Kasumi-1 (cell line): ENCODE measurements at places on chromosomes 1 and 21.

DNA sequence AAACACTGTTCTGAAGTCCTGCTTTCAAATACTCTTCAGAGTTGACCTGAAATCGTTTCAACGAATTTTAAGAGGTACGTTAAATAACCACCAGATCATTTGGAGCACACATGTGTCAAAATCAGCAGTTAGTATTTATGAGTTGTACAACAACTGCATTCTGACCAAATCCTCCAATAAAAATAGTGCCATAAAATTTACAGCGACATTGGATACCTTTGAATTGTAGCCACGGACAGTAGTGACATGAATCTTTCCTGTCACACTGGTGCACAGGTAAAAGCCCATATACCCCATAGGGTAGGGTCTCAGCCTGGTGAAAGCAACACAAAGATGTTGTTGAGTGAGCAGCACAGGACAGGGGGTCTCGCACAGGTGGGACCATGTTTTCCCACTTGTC, 121.5 kb downstream of the CLIC6 start:
- no peak for DNase-seq

- DNase-seq, result no peak
These were observed 12.8 kb downstream of the SH3BP5L start for GRCh38 chr1:248812736-248813425.

- peak; percentile 43 for DNase-seq
These were observed 64.2 kb downstream of the GPR137B start for GRCh38 chr1:236206548-236206947.

- DNase-seq, result no peak
These were observed 84.3 kb upstream of the COA6 start for GRCh38 chr1:234288946-234289345.

GRCh38 chr1:71339238-71339637, 258.4 kb upstream of the ZRANB2 start:
- DNase-seq, result no peak

- DNase-seq, result peak; percentile 9
These were observed 8.8 kb downstream of the UBE2J2 start for GRCh38 chr1:1264868-1265272.

DNA sequence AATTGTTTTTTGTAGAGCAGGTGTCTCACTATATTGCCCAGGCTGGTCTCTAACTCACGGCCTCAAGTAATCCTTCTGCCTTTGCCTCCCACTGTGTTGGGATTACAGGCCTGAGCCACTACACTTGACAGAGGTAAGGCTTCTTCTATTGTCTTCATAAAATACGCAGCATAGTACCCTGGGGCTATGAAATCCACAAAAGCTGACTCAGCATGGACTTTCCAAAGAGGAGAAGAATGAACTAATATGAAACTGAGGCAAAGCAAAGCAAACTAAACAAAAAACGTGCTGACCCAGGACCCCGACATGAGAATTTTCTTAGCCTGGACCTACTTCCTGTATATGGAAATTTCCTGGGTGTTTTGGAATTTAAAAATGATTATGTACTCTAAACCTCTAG, 18.5 kb upstream of the ATP13A2 start:
- DNase-seq, result no peak

DNA sequence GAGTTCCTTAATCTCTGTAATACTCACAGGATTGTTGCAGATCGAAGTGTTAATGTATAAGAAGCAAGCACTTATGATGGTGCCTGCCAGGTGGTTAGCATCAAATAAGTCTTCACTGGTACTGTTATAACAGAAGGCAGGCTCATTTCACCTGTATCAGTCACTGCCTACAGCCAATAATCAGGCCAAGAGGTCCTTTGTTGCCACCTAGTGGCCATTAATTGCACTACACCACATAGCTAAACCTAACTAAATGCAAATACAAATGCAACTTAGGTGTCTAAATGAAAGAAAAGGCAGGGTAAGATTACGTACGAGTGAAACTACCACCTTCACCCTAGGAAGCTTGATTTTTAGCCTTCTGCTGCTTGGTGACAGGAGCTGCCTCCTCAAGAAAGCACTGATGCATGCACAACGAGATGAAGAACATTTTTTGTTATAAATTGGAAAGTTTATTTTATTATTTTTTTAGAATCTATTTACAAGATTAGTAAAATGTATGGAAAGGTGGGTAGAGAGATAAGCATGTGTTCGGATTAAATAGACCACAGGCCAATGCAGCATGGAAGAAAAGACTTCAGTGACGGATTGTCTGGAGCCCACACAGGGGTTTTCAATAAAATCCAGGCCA, 334.8 kb upstream of the CAMK1G start:
- DNase-seq, result peak; percentile 40

- no peak for DNase-seq
These were observed 6.3 kb upstream of the IFNGR2 start for GRCh38 chr21:33396951-33397350.

- no peak for DNase-seq
These were observed 86.8 kb downstream of the COL24A1 start for GRCh38 chr1:86069757-86070145.

DNA sequence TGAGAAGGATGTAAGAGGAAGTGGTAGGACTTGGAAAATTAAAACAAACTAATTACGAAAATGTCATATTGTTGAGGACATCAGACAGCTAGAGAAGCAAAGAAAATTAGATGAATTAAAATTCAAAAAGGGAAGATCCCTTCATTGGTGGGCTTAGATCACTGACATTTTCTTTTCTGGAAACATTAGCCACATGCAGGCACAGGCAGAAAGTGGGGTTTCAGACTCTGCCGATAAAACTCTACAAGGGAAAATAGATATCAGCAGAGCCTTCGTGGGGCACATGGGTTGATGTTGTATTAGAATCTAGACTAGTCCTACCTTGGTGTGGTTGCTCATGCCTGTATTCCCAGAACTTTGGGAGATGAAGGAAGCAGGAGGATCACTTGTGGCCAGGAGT, 12.4 kb upstream of the RGS1 start:
- DNase-seq, result no peak

DNA sequence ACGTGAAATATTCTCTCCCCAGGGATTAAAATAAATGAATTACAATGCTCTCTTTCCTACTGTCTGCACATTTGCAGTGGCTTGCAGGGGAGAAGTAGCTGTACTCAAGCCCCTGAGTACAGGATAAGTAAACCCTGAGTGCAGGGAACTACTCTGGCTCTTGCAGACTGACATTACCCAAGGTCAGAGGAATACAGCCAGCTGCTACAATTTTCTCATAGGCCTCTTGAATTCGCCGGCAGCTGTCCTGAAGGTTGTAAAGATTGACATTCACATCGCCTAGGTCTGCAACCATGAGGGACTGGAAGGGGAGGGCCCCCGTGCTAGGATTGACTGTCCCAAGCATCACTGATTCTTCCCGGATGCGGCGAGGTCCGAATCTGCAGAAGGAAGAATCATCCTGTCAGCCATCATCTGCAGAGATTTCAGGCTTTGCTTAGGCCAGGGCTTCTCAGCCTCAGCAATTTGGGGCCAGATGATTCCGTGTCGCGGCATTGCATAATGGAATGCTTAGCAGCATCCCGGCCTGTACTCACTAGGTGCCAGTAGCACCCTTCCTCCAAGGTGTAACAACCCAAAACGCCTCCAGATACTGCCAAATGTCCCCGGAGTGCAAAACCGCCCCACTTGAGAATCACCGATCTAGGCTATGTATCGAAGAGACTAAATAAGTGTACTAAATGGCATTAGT, 1.7 kb downstream of the AGMAT start:
- no peak for DNase-seq

GRCh38 chr1:75632350-75632949, 21.5 kb upstream of the SLC44A5 start:
- peak; percentile 51 for DNase-seq

- no peak for DNase-seq
These were observed 16.7 kb downstream of the FRRS1 start for GRCh38 chr1:99749504-99750347.

DNA sequence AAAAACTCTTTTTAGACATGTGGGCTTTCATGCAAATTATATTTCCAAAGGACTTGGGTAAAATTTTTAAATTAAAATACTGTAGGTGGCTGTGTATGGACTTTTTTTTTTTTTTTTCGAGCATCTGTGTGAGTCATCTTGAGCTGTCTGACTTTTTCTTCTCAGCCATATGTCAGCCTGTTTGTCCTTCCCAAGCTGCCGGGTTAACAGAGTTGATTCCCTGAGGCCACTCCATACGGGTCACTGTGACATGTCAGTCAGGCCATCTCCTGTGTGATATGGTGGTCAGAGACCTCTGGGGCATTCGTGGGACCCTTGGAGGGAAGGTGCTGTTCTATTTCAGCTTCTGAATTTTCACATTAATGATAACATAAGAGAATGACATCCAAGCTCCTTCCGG, 148.3 kb downstream of the KCNJ6 start:
- no peak for DNase-seq

DNA sequence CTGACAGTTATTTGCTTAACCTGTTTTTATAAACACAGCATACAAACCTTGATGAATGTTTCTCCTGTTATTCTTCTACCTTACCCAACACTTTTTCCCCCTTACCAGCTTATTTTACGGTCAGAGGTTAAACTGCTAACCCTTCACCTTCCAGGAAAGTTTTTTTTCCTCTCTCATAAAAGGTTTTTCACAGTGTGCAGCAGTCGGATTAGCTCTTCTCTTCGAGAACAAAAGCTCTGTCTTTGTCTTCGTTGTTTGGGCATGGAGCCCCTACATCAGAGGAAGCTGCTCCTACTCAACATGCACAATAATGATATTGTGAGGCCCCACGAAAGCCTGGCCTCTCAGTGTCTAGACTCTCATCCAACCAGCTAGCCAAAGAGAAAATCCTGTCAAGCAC, 42.0 kb downstream of the DENND1B start:
- DNase-seq, result no peak

DNA sequence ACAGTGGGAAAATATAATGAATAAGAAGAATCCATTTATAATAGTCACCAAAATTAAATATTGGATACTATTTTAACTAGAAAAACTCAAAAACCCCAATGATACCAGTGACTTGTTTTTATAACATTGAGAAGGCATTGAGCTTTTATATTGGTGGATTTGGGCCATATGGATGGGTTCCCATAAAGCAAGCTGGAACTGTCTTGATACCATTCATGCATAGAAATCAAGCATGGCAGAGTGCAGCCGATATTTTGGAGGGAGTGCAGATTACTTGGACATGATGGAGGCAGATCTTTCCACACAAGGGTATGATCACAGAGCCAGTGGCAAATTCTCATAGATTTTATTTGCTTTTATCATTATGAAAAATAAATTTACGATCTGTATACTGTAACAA, 3.8 kb upstream of the RWDD3 start:
- DNase-seq, result no peak

- no peak for DNase-seq
These were observed 93.2 kb downstream of the STUM start for GRCh38 chr1:226641671-226642231.

DNA sequence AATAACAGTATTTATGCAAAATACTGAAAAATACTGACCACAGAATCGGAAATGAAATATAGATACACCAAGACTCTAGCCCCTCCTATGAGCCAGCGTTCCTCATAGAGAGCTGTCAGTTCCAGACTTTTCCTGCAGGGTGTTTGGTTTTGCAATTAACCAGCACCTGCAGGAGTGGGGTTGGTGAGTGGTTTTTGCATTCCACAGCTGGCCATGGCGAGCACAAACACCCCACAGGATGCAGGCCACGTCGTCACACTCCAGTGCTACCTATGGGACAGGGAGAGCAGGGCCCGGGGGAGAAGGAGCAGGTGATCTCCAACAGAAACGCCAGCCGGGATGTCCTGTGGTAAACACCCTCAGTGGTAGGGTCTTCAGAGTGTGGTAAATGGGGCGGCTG, 94.1 kb downstream of the ERG start:
- no peak for DNase-seq

GRCh38 chr1:165290148-165290547, 66.4 kb downstream of the LMX1A start:
- DNase-seq, result no peak

DNA sequence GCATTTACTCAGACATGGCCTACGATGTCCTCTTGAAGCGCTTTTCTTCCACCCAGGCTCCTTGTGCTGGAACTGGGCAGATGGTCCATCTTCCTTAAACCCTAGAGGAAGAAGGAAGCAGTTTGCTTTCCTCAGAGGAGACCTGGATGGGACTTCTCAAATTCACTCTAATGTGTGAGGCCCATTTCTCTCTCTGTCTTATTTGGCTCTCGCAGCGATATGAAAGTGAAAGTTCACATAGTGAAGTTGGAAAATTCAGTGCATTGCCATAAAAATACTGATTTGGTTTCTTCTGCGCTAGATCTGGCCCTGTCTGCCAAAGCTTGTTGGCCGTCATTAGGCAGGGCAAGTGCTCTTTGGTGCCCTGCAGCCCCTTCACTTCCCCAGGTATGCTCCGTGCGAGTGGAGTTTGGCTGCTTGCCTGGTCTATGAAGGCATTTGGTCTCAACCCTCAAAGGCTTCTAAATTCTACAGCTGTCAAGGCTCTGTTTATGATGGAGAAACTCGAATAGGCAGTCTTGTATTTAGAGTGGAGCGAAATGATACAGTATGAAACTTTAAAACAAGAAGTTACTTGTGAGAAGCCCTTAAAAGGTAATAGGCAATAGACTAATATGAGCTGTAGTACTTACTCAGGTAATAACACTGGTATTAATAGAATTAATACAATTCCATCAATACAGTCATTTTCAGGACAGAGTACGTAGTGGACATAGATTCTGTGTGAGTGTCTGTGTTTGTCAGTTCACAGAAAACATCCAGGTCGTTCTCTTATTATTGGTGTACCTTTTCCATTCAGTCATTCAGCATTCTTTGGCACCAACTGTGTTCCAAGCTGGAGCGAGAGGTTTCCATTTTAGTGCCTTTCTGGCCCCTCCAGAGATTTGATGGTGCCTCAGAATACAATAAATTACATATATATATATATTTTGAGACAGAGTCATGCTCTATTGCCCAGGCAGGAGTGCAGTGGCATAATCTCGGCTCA, 20.5 kb downstream of the SZRD1 start:
- no peak for DNase-seq

DNA sequence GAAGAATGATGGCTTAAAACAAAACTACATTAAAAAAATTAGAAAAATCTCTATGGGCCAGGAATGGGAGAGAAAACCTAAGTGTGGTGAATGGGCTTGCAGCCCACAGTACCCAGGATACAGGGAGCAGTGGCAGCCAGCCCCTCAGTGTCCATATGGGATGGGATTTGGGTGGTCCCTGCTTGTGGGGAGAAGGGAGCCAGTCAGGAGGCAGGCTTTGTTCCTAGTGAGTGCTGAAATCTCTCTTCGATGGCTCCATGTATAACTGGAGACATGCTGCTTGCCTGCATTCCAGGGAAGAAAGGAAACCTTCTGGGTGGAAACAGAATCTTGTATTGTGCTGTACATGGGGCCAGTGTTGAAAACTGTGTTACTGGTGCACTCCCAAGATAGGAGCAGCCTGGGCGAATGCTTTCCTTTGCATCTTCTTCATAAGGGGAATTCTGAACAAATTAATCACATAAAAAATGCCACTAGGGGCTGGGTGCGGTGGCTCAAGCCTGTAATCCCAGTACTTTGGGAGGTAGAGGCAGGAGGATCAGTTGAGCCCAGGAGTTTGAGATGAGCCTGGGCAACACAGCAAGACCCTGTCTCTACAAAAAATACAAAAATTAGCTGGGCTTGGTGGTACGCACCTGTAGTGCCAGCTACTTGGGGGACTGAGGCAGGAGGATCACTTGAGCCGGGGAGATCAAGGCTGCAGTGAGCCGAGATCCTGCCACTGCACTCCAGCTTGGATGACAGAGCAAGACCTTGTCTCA, 36.0 kb downstream of the PTPRU start:
- no peak for DNase-seq
